ENCODE measurements at places on chromosomes 3 and 15. TPM values are rescaled to one million over a fixed set of nuclear protein-coding genes. Genes with fewer than 3 reads are reported as not detected.
A peak's percentile ranks its signal among the peaks of the same experiment; 100 is the strongest.

- DNase-seq, result no peak
Measured at GRCh38 chr3:80141557-80141956, 373.8 kb upstream of the ROBO1 start.

DNA sequence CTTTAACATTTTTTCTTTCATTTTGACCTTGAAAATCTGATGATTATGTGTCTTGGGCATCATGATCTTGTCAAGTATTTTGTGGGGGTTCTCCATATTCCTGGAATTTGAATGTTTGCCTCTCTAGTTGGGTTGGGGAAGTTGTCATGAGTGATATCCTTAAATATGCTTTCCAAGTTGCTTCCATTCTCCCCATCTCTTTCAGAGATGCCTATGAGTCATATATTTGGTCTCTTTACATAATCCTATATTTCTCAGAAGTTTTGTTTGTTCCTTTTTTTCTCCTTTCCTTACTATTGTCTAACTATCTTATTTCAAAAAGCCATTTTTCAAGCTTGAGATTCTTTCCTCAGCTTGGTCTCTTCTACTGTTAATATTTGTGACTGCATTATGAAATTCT, 69.0 kb upstream of the CCDC80 start:
- no peak for DNase-seq

Gene CCDC174
- polyA plus RNA-seq, result 6.6 TPM

DNA sequence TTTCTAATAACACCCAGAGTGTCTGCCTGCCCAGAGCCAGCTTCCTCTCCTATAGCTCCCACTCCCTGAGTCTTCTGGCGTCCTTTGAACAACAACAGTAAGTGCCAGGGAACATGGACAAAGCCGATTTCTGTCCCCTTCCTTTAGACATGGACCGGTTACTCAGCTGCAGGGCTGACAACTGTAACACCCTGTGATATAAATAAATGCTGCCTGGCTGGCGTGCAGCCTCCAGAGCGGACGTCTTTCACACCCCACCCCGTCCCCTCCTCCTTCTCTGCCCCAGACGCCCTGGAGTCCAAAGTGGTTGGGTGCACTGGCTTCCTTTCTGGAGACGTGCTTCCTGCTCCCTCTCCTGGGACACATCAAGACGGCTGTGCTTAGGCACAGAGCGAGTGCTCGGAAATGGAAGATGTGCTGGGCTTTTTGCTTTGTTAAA, 281.9 kb upstream of the LRRFIP2 start:
- peak; percentile 57 for DNase-seq

DNA sequence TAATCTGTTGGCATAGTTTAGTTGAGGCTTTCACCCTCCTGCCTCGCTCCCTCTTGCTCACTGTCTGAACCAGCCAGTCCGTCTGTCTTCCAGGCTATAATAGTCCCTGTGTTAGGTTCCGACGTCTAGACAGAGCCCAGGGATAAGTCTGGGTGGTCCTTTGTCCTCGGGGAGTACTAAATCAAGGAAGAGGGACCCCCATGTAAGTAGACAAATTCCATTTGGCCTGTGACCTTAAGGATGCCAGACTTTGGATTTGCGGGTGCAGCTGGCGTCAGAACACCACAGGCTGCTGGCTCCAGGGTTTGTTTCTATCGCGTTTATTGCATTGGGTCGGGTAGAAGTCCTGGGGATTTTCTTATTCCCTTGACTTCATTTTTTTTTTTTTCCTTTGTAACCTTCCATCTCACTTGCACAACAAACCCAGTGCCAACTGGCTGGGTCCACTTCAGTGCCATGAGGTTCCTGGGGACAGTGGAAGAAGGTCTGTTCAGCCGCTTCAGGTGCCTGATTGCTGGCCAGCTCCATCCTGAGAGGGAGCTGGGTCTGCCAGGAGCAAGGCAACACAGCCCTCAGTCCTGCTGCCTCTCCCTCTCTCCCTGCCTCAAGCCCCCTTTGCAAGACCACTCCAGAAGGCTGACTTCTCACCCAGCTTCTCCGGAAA, 95.4 kb upstream of the KLHL25 start:
- DNase-seq, result no peak

Gene CAMKV
- polyA plus RNA-seq, result 1.7 TPM

GRCh38 chr15:66149871-66150270, 103.7 kb downstream of the MEGF11 start:
- no peak for DNase-seq

- DNase-seq, result no peak
Measured at GRCh38 chr15:99328106-99329072, 77.1 kb downstream of the LRRC28 start.

- no peak for DNase-seq
Measured at GRCh38 chr15:72968531-72968922, 83.7 kb upstream of the NEO1 start.

- no peak for DNase-seq
Measured at GRCh38 chr15:92460023-92460422, 66.3 kb downstream of the ST8SIA2 start.

Gene LRRIQ4
- polyA plus RNA-seq, result not detected

- DNase-seq, result no peak
Measured at GRCh38 chr15:59515190-59515589, 77.2 kb downstream of the FAM81A start.
